Progenitor cell of endocrine pancreas (in vitro differentiated cells): ENCODE measurements at places on chromosomes 2 and 18.

DNA sequence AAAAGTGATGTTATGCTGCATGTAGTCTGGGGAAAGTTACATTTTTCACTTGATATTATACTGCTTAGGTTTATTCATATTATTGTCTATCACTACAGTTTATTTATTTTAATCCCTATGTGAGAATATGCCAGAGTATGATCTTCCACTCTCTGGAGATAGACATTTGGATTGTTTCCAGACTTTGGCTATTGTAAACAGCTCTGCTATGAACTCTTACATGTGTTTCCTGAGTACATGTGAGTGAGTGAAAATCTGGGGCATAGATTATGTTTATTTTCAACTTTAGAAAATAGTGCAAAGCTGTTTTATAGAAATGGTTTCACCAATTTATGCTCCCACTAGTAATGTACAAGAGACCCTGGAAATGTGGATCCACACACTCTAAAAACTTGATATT is 49.0 kb upstream of the EPAS1 start:
- DNase-seq, result no peak

DNA sequence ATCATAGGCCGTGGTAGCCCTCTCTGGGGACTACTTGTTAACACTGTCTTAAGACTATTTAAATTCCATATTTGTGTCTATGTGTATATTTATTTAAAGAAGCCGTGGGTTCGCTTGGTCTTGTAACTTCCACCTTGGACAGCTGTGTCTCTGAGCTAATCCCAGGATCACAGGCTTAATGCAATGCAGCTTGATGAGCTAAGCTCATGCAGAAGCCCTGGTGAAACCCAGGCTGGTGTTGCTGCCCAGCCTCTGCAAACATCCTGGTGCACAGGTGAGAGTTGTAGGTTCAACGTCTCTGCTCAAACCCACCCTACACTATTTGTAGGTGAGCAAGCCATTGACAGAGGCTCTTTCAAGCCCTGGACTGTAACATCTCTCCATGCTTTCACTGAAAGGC is 211.8 kb downstream of the FAM210A start:
- DNase-seq, result no peak

GRCh38 chr2:39164089-39164488 is 43.2 kb upstream of the SOS1 start:
- DNase-seq, result no peak

DNA sequence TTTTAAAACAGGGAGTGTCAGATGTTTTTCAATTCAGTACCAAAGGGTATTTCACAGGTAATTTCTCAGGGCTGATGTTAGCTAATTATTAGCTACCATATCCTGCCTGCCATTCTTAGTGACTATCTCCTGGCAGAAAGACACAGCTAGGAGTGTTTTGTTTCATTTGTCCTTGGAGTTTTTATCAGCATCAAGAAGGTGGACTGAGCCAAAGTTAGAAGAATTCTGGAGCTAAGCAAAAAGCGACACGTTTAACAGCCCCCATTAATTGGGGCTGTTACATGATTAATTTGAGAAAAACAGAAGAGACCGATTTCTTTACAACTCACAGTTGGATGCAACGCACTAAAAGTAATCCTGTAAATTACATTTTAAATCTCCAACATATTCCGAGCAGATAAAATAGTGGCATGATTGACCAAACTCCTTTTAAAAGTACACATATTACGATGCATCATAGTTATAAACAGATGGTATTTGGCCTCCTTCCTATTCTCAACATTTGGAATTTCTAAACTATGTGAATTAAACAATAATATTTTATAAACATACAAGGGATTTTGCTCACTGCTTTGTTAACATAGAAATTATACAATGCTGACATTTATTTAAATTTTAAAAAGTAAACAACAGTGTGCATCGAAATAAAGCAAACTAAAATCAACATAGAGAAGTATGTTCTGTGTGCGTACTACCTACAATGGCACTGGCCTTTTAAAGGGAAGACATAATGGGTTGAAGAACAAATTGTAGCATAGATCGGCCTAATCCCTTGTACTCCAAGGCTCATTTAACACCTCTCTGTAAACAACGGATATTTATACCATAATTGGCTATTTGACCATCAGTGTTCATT is 585.1 kb downstream of the ZEB2 start:
- no peak for DNase-seq

GRCh38 chr2:114668415-114668814 is 226.0 kb downstream of the DPP10 start:
- DNase-seq, result no peak

DNA sequence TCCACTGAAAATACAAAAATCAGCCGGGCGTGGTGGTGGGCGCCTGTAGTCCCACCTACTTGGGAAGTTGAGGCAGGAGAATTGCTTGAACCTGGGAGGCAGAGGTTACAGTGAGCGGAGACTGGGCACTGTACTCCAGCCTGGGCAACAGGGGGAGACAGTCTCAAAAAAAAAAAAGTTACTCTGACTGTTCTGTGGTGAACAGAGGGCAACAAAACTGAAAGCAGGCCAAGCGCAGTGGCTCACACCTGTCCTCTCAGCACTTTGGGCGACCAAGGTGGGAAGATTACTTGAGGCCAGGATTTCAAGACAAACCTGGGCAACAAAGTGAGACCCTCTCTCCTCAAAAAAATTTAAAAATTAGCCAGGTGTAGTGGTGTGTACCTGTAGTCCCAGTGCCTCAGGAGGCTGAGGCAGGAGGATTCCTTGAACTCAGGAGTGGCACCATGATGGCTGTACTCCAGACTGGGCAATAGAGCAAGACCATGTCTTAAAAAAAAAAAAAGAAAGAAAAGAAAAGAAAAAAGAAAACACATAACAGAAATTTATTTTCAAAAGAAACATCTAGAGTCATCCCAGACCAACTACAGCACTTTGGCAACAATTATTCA is 13.6 kb upstream of the RTN4 start:
- DNase-seq, result no peak

DNA sequence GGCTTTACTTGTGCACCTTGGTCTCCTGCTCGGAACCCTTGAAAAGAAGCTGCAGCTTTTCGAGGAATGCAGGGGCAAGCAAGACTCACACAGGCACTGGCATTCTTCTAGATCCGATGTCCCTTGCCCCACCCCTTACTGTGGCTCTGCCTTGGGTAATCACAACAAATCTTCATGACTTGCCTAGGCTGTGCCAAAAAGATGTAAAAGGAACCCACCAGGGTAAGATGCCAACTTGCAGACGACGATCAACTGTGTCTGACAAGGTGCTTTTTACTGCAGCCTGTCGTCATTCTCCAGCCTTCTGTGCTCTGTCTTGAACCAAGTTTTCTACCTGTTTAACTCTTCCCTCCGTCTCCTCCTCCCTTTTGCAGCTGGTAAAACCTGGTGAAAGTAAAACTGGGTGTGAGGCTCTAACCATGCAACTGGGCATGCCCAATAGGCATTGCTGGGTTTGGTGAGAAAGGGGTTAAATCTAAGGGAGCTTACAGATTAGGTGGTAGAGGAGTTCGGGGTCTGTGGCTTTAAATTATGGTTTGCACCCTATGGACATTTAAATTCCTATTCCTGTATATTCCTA is 909 bp upstream of the NRXN1 start:
- DNase-seq, result no peak

GRCh38 chr2:38213619-38214167 is 137.7 kb upstream of the CYP1B1 start:
- DNase-seq, result no peak

- no peak for DNase-seq
Measured at GRCh38 chr2:29946505-29946904, 25.1 kb upstream of the ALK start.

GRCh38 chr2:75153221-75153620 is 46.1 kb downstream of the TACR1 start:
- DNase-seq, result no peak

DNA sequence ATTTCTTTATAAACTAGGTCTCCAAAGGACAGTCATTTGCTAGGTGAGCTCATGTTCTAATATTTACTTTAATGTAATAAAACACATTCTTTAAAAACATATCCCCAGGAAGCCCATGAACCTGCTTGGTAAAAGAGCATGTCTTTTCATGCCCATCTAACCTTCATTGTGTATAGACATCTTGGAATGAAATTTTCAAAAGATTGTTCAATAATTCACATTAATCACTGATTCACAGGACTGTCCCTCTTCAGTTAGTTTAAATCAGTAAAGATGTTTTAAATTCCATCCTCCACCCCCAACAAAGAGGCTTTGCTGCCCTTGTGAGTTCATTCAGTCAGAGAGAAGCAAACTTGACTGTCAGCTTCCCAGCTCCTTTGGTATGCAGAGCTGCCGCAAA is 633.4 kb upstream of the CELF4 start:
- DNase-seq, result no peak

DNA sequence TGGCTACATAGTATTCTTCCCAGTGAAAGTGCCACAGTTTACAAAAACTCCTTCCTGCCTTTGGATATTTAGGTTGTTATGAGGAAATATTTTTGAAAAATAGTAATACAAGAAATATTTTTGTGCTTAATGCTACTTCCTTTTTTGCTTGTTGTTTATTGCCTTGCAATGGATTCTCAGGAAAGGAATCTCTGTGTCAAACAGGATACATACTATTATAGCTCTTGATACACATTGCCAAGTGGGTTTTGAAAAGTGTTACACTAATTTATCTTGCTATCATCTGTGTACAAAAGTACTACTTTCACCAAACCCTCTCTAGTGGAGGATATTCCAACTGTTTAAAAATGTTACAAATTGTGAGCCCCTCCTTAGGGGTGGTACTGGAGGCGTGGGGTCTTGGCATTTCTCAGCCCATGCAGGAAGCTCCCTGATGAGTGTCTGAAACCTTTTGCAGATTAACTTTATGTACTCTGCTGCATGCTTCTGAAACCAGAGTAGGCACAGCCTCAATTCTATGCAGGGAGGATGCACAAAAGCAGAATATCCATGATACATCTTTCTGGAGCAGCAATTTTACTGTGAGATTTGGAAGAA is 54.5 kb downstream of the EVA1A start:
- DNase-seq, result no peak
